ENCODE measurements at places on chromosomes 13 and 19.

- no peak for DNase-seq
Observed at GRCh38 chr19:35959040-35959967, 23.1 kb downstream of the LRFN3 start.

- no peak for DNase-seq
Observed at GRCh38 chr13:112850273-112850672, 118.7 kb upstream of the MCF2L start.

GRCh38 chr13:79679334-79679733, 198.4 kb downstream of the NDFIP2 start:
- DNase-seq = no peak

DNA sequence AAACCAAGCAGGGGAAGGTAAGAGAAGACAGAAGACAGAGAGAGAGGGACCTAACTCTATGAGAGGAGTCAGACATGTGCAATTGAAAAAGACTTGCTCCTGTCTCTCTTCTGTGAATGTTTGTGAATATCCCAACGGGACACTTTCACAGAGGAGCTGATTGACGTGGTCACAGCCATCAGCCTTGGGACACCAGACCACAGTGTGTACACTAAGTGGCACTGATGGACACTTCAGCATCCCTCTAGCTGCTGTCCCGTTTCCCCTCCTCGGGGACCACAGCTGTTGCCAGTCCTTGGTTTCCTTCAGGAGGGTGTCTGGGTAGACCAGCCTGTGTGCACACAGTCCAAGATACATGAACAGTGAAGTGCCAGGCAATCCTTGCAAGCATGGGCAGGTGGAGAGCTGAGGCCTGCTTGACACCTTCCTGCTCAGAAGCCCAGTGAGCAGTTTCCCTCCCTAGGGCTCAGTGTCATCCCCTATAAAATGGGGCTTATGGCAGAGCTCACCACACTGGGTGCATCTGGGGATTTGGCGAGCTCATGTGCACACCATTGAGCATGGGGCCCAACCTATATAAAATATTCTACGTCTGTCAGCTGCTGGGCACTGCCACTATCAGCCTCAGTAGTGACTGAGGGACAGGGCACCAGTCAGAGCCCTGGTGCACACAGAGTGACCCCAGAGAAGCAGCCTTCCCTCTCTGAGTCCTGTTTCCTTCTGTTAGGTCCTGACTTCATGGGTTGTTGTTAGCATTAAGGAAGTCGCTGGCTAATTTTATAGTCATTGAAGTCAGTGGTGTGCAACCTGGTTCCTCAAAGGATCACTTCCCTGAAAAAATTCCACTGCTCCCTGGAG, 4.3 kb upstream of the USF2 start:
- no peak for DNase-seq

GRCh38 chr19:8519388-8519787, 5.4 kb upstream of the ZNF414 start:
- no peak for DNase-seq

DNA sequence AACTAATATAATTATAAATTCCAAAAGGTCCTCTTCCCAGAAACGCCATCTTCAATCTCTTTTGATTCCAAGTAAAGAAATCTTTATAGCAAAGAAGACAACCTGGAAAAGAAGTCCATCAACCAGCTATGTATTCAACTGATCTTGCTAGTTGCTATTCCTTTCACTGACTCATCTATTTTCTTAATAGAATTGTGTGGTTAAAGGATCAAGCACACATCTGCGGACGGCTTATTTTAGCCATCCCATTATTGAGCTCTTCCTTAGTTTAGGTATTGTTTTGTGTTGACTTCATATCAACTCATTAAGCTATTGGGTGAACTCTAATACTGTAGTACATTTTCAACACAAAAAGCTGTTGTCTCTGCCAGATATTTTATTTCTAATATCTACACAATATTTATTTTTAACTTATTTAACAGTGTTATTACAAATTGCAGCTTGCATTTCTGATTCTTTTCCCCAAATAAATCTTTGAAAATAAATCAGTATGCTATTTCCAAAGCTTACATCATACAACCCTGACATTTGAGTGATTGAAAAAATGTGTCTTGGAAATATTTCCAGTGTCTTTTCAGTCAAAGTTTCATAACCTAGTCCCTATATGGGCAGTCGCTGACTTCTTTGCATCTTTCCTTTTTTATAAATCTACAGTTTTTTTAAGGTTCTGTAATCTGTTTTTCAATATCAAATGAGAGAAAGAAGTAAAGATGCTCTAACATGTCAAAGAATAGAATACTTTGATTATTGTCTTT, 158.8 kb upstream of the SPRY2 start:
- DNase-seq = no peak

DNA sequence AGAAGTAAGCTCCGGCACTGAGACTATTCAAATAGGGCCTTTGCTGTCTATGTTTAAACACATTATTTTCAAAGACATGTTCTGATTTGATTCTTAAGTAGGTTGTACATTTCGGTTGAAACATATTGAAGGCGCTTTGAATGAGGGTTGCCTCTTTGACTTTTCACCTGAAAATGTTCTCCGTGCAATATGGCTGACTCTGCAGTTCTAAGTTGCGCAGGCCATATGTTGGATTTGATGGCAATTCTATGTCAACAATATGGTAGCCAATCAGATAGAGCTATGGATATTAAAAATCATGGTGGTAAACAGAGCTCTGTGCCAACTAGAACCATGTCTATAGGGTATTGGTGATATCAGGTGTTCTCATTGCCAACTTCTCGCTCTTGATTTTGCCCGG, 307.3 kb downstream of the NALCN start:
- DNase-seq = no peak

DNA sequence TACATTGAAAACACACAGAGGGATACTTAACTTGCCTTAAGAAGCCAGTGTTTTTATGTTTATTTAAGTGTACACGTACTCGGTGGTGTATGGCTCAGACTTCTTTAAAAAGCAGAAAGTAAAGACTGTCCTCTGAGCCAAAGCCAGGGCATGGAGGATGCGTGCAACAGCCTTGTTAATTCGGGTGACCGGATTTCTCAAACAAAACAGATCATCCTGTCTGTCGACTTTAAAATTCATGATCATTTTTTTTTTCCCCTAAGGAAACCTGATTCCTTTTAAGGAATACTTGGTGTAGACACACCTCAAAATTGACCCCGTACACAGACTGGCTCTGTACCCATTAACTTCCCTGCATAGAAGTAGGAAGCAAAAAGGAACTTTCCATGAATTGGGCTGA, 124.7 kb upstream of the RNF113B start:
- no peak for DNase-seq

DNA sequence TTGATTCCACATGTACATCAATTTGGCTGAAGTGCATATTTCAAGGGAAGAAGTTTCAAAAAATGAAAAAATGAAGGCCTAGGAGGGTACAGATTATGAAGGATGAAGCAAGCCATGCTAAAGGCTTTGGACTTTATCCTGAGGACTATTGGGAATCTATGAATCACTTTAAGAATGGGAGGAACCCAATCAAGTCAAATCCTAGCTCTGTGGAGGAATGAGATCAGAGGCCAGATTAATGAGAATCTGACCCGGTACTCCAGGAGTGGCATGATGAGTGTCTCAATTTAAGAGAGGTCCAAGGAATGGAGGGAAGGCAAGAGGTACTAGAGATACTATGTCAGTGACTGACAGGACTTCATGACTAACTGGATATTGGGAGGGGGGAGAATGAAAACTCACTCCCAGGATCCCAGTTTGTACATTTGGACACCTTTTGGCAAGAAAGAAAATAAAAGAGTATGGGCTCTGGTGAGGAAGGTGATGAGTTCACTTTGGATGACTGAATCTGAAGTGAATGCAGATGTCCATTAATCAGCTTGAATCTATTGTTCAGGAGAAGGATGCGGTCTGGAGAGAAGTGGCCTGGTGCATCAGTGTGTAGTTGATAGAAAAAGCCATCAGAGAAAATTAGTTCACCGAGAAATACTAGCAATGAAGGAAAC, 349.0 kb downstream of the EFNB2 start:
- no peak for DNase-seq

GRCh38 chr13:60976367-60976766, 439.3 kb downstream of the PCDH20 start:
- no peak for DNase-seq

- DNase-seq = no peak
Observed at GRCh38 chr19:40613690-40614621, 12.8 kb downstream of the LTBP4 start.

DNA sequence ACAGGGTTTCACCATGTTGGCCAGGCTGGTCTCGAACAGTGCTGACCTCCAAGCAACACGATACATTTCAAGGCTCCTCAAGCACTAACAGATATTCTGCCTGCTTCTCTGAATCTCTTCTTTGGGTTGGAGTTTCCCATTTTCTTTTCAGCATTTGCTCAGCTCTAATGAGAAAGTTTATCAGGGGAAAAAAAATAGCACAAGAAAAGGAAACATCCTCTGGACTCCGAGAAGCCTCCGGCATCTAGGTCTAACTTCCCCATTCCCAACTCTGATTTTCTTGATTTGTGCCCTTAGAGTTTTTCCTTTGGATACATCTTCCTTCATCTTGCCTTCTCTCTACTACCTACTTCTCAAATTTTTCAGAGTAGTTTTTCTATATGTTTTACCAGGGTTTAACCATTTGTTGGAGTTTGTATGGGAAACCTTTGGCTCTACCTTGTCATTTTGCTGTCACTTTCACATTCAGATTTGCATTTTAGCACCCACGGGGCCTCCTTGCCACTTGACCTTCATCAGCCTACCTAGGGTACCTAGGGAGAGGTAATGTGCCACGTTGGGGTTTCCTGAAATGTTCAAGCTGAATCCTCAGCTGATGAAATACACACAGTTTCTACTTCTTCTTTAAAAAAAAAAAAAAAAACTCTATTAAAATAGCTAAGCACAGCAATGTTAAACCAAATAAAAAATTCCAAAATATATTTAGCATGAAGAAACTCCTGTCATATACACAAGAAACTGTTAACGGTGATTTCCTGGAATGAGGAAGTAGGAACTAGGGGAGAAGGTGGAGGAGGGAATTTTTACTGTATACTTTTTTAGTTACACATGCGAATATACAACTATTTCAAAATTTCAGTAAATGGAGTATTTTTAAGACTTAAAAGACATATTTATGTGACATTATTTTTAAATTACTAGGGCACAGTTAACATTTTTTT, 5.1 kb upstream of the USP12 start:
- DNase-seq = no peak

- DNase-seq = no peak
Observed at GRCh38 chr13:102707467-102707866, 12.6 kb upstream of the METTL21C start.

DNA sequence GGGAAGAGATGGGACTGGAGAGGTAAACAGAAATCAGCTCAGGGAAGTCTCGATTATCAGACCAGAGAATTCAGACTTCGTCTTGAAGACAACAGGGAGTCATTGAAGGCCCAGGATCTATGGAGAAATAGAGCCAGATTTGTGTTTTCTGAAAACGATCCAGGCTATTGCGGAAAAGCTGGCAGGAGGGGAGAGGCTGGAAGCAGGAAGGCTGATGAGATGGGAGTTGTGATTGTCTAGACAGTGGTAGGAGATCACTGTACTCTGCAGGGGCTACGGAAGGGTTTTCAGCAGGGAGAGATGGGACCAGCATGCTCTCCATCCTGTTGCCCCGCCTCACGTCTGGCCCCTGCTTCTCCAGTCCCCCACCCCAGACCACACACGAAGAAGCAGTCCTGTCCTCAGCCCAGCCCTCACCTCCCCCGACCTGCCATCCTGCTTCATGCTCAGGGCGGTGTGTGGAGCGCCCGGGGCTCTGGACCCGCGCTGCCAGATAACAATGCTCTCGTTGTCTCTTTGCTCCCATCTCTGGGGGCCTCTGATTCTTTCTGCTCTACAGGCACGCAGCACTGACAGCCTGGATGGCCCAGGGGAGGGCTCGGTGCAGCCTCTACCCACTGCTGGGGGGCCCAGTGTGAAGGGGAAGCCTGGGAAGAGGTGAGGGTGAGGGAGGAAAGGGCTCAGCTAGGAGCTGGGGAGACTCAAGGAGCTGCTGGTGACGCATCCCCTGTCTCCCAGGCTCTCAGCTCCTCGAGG, 1.9 kb downstream of the ARHGAP33 start:
- no peak for DNase-seq

DNA sequence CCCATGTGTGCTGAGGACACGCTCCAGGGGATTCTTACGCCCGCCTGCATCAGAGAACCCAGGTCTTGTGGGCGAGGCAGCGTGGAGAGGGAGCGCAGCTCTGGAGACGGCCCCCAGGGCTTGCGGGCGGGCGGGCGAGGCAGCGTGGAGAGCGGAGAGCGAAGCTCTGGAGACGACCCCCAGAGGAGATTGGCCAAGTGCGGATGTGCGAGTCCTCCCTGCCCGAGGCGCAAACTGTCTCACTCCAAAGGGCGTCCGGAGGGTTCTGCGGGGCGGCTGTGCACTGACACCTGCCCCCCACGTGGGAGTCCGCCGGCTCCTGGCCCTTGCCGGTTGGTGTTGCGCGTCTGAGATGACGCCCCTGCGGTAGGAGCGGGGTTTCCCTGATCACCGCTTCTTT, 39.8 kb downstream of the MCF2L start:
- no peak for DNase-seq

- no peak for DNase-seq
Observed at GRCh38 chr19:867301-867793, 7.9 kb downstream of the CFD start.

DNA sequence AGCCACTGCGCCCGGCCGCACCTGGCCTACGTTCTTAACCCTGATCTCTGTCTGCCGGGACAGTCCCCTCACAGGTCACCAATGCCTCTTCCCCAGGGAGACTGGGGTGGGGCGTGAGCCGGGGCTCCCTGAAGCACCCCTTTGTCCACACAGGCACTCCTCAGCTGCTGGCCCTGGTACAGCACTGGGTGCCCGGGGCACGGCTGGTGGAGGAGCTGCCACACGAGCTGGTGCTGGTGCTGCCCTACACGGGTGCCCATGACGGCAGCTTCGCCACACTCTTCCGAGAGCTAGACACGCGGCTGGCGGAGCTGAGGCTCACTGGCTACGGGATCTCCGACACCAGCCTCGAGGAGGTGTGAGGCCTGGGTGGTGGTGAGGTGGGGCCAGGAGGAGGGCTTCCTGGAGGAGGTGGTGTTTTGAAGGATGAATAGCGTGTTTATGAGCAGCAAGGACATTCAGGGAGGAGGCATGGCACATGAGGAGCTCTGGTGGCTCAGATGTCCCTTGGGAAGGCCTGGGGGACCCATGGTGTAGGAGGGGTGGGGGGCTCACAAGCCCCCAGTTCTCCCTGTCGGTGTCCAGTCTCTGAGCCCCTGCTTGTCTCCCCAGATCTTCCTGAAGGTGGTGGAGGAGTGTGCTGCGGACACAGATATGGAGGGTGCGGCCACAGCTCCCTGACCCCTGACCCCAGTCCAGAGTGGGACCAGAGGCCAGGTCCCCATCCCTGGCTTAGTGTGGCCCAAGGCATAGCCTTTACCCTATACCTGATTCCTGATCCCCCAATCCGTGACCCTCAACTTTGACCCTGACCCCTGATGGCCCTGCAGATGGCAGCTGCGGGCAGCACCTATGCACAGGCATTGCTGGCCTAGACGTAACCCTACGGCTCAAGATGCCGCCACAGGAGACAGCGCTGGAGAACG, 13.5 kb upstream of the ARHGAP45 start:
- no peak for DNase-seq
